ENCODE measurements at places on chromosomes 12 and 14.

- no peak for DNase-seq
Measured at GRCh38 chr12:51383269-51383905, 7.8 kb downstream of the GALNT6 start.

GRCh38 chr14:79278798-79279644, 932.3 kb downstream of the DIO2 start:
- peak; percentile 84 for DNase-seq

DNA sequence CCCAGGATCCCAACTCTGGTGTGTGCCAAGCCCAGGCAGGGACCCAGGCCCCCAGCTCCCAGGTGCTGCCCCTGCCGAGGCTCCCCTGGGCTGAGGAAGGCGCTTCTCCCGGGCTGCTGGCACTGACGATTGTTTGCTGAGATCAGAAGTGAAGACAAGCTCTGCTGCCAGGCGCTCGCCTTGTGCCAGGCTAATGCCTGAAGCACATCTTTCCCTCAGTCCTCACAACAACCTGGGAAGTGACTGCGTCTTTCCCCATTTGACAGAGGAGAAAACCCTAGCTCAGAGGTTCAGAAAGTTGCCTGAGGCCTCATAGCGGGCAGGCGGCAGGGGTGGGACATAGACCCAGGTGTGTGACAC, 36.8 kb downstream of the ANKRD9 start:
- DNase-seq = no peak

DNA sequence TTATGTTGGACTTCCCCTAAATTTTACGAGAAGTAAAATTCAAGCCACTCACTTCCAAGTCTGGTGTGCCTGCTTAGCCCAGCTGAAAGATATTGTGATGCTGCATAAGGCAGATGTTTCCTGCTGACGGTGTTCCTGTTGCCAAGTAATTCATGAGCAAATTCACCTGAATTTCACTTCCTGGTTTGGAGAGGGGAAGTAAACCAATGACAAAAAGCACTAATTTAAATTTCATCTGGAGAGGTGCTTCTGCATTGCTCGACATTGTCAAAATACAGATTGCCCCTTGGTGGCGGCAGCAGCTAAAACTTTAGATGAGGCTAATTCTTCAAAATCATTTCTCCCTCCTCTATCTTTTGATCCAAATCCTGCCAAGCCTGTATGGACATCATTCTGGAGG, 281.1 kb downstream of the AACS start:
- no peak for DNase-seq

DNA sequence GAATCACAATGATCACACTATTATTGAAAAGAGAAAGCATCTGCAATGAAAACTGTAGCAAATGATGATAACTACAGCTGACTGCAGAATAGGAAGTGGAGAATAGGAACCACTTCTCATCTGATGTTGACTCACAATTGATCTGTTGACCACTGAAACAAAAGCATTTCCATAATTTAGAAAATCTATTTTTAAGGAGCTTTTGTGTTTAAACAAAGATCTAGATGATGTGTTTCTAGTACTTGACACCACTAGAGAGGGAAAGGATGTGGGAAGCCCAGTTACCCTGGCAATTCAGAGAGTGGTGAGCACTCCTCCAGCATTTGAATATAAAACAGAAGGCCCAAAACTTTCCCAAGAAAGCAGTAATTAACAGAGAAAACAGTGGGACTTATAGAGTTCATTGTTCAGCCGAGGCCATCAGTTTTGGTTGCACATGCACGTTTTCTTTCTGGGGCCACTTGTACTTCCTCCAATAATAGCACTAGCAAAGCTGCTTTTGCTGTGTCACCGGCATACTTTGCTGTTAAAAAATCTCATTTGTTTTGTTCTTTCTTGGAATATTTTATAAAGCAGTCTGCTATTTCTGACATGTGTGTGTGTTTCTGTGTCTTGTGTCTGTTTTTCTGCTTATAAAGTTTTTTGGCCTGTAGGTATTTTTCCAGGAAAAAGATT, 76.1 kb upstream of the HECTD1 start:
- DNase-seq = no peak

GRCh38 chr14:24924544-24924943, 125.4 kb downstream of the STXBP6 start:
- no peak for DNase-seq

GRCh38 chr12:122399592-122400373, 22.7 kb downstream of the CLIP1 start:
- peak; percentile 81 for DNase-seq

DNA sequence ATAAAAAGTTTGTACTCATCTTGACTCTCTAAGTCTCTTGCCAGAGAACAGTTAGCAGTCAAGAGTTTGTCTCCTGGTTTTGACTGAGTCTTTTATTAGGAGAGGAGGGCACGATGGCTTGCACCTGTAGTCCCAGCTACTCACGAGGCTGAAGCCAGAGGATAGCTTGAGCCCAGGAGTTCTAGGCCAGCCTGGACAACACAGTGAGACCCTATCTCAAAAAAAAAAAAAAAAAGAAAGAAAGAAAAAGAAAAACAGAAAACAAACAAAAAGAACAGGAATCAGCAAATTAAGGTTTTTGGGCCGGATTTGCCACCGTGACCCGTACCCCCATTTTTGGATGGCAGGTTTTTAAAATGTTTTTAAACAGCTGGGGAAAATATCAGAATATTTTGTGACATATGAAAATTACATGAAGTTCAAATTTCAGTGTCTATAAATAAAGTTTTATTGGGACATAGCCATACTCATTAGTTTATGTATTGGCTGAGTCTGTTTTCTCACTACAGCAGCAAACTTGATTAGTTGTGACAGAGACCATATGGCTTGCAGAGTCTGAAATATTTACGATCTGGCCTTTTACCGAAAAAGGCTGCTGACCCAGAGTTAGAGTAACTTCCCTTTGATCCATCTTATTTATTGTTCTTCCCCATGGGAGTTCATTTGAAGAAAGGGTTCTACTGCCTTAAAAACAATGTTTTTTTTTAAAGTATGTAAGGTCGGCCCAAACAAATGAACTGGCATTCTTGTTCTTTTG, 31.2 kb downstream of the VEZT start:
- DNase-seq = peak; percentile 87

DNA sequence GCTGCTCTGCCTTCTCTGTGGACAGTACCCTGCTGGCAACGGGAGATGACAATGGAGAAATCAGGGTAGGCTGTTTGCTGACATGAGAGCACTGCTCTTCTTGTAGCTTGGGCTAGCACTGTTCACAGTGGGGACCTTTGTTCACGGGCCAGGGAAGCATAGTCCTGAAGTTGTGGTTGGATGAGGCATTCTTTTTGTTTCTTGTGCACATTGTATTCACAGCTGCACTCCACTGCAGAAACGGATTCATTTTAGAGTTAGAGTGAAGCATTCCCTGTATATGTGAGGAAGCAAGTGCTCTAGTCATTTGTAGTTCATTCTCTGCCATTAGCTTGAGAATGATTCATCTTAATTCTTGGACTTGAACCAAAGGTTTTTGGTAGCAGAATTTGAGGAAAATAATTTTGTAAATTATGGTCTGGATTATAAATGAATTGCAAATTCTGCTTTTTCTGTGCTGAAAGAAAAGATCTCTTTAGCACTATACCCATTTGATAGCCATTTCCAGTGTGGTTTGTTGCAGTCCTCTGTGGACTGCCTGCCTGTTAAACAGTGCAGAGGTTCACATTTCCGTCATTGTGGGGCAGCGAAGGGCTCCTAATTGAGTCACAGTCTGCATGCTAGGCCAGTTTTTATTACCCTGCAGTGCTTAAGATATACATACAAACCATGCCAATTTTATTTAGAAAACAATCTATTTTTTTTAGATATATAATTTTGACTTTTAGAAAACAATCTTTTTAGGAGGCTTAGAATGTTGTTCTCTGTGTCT, 80.6 kb downstream of the APAF1 start:
- DNase-seq = no peak

- DNase-seq = no peak
Measured at GRCh38 chr14:51023964-51024363, 70.9 kb downstream of the TRIM9 start.

- no peak for DNase-seq
Measured at GRCh38 chr12:113346353-113346752, 11.4 kb upstream of the SLC8B1 start.

DNA sequence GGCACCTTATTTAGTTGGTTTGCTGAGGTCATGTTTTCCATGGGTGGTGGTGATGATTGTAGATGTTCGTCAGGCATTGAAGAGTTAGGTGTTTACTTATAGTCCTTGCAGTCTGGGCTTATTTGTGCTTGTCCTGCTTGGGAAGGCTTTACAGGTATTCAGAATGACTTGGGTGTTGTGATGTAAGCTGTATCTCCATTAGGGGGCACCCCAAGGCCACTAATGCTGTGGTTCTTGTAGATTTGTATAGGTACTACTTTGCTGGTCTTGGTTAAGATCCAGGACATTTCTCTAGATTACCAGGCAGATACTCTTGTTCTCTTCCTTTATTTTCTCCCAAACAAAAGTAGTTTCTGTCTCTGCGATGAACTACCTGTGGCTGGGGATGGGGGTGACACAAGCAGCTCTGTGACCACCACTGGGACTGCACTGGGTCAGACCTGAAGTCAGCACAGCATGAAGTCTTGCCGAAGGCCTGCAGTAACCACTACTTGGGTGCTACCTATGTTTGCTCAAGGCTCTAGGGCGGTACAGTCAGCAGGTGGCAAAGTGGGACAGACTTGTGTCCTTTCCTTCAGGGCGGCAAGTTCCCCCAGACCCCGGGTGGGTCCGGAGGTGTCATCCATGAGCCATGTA, 35.8 kb upstream of the FBXO33 start:
- DNase-seq = peak; percentile 31

GRCh38 chr14:92546347-92547053, 32.9 kb downstream of the RIN3 start:
- no peak for DNase-seq

DNA sequence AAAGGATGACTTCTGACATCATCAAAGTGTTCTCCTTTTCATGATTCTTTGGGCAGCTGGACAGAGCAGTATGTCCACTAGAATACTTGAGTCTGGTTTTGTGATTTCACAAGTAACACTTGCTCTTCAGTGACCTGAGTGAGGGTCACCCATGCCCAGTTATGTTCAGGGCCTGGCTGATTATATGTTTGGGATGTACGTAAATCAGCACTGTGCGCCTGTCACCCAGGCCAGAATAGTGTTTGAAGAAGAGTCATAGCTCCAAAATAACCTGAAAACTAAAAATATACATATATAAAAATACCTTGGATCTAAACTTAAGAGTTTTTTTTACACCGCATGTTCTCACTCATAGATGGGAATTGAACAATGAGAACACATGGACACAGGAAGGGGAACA, 3.8 kb downstream of the BICD1 start:
- no peak for DNase-seq

Measured in SK-N-DZ (cell line).